ENCODE measurements at places on chromosomes 6 and 20. TPM values are rescaled to one million over a fixed set of nuclear protein-coding genes. Genes with fewer than 3 reads are reported as not detected.

GRCh38 chr6:151761851-151762250, 45.6 kb upstream of the ESR1 start:
- H3K4me1 ChIP-seq = no peaks in the 10 kb centered on the region
- H3K27ac ChIP-seq = no peak overlapping the region
- no peaks in the 10 kb centered on the region for H3K36me3 ChIP-seq
- no peak for DNase-seq
- no peak overlapping the region for H3K4me3 ChIP-seq

GRCh38 chr20:62707276-62707920, 1.2 kb upstream of the NTSR1 start:
- H3K36me3 ChIP-seq = peaks cover 3% of the 10 kb centered on the region
- H3K27ac ChIP-seq = peak overlapping the region; percentile 82
- H3K27me3 ChIP-seq = no peaks in the 10 kb centered on the region
- H3K4me1 ChIP-seq = peaks cover 70% of the 10 kb centered on the region
- no peak overlapping the region for H3K4me3 ChIP-seq

- H3K4me3 ChIP-seq = no peak overlapping the region
- DNase-seq = no peak
- no peaks in the 10 kb centered on the region for H3K36me3 ChIP-seq
- no peak overlapping the region for H3K27ac ChIP-seq
- H3K27me3 ChIP-seq = no peaks in the 10 kb centered on the region
Measured at GRCh38 chr6:71879016-71879415, 7.3 kb upstream of the RIMS1 start.

GRCh38 chr6:163393923-163394322, 20.6 kb upstream of the QKI start:
- peaks cover 24% of the 10 kb centered on the region for H3K4me1 ChIP-seq
- H3K36me3 ChIP-seq = no peaks in the 10 kb centered on the region
- DNase-seq = no peak
- H3K27me3 ChIP-seq = no peaks in the 10 kb centered on the region
- no peak overlapping the region for H3K4me3 ChIP-seq

The BPIFB4 gene
- total RNA-seq = not detected

The SEL1L2 gene
- total RNA-seq = not detected

The SLC17A3 gene
- total RNA-seq = not detected

The E2F1 gene
- total RNA-seq = 64.2 TPM

All from Panc1 (cell line).